ENCODE measurements at places on chromosomes 5 and 9.

DNA sequence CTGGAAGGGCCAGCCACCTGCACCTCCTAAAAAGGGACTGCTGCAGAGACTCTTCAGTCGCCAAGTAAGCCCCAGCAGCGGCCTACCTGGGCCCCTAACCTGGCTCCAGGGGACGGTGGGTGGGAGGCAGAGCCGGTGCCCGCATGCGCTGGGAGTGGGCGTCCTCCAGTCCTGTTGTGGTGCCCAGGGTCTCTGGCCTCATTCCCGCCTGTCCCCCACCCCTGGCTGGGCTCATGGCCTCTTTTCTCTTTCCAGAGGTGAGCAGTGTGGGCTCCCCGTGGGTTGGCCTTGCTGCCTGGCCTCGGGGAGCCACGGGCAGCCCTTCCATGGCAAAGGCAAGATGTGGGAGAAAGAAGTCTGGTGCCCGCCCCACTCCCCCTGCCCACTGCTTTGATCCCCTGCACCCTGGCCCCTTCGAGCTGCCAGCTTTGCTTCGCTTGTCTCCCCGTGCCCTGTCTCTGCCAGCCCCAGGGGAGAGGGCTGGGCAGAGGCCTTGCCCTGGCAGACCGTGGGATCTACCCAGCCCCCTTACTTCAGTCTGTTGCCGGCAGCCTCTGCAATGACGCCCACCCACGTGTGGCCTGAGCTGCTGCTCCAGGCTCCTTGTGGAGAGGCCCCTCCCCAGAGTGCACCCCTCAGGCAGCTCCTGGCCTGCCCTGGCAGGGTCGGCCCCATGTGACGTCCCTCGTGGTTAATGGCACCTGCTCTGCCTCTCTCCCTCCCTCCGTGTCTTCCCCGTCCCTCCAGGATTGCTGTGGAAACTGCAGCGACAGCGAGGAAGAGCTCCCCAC is 5.4 kb upstream of the PRR7 start:
- no peak for DNase-seq

DNA sequence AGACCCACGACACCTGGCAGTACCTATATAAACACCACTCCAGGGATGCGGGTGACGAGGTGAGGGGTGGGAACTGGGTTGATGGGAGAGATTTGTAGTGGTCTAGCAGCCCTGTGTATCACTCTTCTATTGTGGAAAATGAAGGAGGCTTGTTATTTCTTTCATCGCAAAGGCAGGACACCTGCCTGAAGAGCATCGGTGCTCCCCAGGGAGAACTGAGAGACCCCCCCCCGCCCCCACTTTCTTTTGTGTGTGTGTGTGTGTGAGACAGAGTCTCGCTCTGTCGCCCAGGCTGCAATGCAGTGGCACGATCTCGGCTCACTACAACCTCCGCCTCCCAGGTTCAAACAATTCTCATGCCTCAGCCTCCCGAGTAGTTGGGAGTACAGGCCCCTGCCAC is 8.3 kb upstream of the WDR5 start:
- no peak for DNase-seq

DNA sequence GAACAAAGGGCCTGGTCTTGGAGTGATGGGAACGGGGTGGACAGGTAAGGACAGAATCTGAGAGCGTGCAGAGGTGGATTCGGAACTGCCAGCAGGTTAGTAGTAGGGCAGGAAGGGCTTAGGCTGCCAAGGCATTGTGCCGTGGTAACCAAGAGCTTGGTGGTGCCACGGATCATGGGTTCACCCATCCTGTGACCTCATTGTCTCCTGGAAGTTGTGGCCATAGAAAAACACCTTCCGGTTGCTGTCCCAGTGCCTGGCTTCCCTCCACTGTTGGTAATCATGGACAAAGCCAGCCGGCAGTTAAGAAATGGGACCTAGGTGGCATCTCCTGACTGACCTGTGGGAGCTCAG is 42.5 kb upstream of the CFAP157 start:
- no peak for DNase-seq

DNA sequence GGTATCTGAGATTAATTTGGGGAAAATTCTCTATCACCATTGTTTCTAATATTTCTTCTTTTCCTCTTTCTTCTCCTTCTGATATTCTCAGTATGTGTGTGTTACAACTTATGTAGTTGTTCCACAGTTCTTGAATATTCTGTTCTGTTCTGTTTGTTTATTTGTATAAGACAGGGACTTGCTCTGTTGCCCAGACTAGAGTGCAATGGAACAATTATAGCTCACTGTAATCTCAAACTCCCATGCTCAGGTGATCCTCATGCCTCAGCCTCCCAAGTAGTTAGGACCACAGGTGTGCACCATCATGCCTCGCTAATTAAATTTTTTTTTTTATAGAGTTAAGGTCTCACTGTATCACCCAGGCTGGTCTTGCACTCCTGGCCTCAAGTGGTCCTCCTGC is 145.8 kb upstream of the TUT7 start:
- DNase-seq: no peak

GRCh38 chr9:137295238-137295811 is 6.7 kb downstream of the NRARP start:
- no peak for DNase-seq

DNA sequence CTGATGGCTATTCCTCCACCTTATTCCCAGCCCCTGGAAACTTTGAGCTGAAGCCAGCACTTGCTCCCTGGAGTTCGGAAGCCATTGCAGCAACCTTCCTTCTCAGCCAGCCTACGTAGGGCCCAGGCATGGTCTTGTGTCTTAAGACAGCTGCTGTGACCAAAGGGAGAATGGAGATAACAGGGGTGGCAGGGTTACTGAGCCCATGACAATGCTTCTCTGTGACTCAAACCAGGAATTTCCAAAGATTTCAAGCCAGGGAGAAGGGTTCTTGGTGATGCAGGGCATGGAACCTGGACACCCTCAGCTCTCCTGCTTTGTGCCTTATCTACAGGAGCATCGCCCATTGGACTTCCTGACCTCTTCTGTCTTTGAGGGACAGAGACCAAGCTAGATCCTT is 12.2 kb downstream of the SLC31A2 start:
- no peak for DNase-seq

GRCh38 chr5:87627363-87627762 is 214.6 kb upstream of the CCNH start:
- no peak for DNase-seq

DNA sequence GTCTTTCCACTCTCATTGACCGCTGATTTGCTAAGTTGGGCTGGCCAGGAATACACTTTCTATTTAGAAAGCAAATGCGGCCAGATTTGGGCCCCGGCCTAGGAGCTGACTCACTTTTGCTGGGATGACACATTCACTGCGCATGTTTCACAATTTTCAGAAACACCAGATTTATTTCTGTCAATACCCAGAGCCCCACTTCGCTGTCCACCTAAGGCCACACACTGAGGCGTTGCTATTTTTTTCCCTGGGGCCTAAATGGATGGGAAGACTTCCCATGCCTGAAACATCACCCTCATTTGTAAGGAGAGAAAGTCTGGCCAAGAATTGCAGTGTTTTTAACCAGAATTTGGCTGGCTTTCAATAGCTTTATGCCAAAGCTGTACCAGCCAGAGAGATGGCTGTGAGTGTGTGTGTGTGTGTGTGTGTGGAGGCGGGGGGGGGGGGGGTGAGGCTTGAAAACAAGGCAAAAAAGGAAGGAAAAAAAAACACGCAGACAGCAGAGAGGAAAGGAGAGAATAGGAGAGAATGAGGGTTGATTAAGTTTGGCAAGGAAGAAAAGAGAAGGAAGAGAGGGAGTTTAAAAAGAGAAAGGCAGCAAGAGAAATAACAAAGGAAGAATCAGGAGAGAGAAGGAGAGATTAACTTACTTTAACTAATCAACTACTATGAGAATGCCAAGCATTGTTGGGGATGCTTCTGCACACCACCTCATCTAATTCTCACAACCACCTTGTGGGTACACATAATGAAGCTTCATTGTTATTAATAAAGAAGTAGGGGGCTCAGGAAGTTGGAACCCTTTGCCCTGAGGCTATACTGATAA is 261.4 kb upstream of the KLF4 start:
- DNase-seq: no peak

DNA sequence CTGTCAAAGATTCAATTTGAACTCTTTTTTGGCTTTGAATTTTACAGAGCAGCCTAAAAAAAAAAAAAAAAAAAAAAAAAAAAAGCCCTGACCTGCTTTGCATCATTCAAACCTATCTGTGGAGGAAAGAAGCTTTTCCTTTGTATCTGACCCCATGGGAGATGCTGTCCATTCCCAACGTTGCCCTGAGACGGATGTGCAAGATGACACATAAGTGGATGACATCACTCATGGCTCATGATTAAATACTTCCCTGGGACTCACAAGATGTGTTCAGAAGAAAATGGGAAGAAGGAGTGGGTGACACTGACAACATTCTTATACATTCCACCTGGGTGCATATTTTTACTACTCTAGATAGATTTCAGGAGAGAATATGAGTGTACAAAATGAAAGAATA is 245.7 kb upstream of the ELAVL2 start:
- no peak for DNase-seq

DNA sequence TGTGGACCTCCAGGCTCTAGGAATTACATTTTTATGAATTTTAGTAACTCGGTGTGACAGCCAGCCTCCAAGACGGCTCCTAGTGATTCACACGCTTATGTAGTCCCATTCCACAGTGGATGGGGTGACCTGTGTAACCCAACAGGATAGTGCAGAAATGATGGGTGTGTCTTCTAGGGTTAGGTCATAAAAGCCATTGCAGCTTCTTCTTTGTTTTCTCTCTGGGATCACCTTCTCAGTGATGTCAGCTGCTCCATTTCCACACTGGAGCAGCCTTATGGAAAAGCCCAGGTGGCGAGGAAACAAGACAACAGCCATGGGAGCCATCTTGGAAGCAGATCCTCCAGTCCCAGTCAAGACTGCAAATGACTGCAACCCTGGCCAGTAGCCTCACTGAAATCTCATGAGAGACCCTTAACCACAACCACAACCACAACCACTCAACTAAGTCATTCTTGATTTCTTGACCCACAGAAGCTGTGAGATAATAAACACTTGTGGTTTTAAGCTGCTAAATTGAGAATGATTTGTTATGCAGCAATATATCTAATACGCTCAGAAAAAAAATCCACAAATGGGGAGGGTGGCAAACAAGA is 5.1 kb upstream of the GNPDA1 start:
- no peak for DNase-seq

DNA sequence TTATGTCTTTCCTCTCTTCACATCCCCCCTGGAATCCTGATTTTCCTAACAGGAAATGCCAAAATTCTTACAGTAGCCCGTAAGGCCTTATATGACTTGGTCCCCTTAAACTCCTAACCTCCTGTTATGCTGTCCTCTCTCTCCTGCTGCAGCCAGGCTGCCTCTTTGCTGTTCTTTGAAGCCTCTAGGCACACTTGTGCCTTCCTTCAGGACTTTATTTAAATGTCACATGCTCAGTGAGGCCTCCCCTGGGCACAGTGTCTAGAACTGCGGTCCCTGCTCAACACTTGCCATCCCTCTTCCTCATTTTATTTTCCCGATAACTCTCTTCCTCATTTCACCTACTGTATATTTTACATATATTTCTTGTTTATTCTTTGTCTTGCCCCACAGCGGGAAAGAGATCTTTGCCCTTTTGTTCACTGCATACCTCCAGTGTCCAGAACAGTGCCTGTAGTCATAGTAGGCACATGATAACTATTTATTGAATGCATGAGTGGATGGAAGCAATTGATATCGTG is 5.5 kb upstream of the SHB start:
- DNase-seq: no peak

DNA sequence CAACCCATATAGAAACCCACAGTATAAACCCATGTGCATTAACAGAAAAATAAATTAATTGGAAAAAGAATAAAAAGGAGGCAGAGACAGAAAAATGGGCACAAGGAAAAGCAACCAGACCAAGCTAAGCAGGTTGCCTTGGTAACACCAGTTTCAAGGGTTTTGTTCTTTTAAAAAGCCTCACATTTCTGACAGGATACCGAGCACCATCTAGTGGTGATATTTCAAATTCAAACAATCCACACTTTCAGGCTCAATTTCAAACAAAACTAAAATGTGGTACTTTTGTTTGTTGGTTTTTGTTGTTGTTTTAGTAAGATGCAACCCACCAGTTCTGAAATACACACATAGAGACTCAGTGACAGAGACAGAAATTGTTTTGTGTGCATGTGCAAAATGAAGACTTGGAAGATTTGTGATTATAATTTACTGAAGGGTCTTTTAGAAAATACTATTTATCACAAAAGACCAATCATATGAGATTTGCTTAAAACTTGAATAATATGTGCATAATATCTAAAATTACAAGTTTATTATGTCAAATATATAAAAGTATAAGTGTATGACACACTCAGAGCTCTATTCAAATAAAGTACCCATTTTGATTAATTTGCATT is 318.2 kb downstream of the SLCO4C1 start:
- DNase-seq: no peak

DNA sequence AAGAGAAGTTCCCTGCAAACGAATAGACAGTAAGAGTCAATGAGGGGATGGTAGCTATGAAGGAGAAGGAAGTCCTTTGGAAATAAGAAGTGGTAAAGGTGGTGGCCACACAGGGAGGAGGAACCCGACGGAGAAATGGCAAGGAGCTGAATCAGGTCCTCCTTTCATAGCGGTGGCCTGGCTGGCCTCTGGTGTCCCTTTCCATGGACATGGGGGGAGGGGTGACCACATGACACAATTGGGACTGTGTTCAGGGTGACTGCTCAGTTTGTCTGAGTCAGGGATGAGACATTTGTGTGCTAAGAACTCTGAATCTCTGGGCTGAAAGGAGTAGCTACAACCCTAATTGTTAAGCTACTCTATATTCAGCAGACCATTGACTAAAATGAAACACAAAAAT is 28.7 kb upstream of the TIMD4 start:
- no peak for DNase-seq

DNA sequence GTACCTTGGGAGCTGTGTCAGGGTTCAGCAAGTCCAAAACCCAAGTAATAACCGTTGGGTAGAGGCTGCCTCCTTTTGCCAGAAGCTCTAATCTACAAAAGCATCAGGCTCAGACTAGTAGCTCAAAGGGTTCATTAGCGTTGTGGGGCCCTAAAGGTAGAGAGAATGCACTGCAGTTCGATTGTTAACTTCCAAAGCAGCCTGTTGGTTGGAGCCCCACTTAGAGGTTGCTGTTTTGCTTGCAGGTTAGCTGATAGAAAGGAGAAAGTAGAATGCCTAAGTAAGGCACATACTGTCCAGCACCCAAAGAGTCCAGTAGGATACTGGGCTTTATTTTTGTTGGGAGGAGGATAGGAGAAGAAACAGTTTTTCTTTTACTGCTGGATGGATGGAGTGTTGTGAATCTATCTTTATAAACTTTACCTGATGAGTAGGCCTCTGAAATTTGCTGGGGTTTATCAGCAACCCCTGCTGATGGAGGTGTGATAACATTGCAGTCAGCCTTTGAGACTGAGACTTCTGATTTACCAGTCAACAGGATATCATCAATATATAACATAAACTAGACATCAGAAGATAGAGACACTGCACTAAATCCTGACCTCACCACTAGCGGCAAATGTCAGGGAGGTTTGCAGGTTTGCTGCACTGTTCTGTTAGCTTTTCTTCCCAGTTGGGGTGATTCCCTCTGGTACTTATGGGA is 34.8 kb downstream of the ZNF131 start:
- DNase-seq: no peak
